ENCODE measurements at places on chromosomes 11 and 22. TPM values are rescaled to one million over a fixed set of nuclear protein-coding genes. Genes with fewer than 3 reads are reported as not detected.

GRCh38 chr11:117039900-117040299 lies 58.3 kb downstream of the SIK3 start:
- H3K27me3 ChIP-seq: peaks cover 2% of the 10 kb centered on the region
- H3K4me1 ChIP-seq: peaks cover 57% of the 10 kb centered on the region
- H3K4me3 ChIP-seq: no peak overlapping the region
- DNase-seq: no peak
- no peaks in the 10 kb centered on the region for H3K36me3 ChIP-seq
- H3K27ac ChIP-seq: no peak overlapping the region

FIBIN gene
- total RNA-seq: 38.9 TPM

DNA sequence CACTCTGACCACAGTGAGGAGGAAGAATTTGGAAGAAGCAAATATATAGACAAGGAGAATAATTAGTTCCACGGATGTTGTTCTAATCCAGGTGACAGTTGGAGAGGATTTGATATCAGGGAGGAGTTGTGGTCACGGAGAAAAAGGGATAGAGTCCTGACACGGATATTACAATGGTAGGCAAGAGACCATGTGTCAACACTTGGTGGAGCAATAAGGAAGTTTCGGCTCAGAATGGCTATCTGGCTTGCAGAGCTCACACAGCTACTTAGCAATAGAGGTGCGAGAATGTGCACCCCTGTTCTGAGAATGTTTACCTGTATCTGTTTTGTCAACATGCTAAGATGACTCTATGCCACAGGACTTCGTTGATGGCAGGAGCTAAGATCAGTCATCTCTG lies 10.4 kb upstream of the OR9Q2 start:
- H3K4me1 ChIP-seq: no peaks in the 10 kb centered on the region
- no peak overlapping the region for H3K4me3 ChIP-seq
- H3K27me3 ChIP-seq: peaks cover 8% of the 10 kb centered on the region
- no peaks in the 10 kb centered on the region for H3K36me3 ChIP-seq
- no peak overlapping the region for H3K27ac ChIP-seq

MRGPRX4 gene
- not detected for total RNA-seq

DNA sequence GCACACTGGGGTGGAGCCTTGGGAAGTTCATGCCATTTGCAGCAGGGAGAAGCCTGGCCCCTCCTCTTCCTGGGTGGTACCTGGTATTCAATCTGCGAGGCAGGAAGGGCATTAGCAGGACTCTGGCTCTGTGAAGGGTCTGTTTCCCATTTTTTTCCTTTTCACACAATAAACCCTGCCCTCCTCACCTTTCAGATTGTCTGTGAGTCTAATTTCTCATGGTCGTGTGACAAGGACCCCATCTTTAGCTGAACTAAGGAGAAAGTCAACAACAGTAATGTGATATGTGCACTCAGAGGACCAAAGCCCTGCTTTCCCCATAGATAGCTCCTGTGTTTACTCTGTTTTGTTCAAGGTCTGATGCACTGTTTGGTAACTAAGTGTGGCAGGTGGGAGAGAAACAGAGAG lies 26.6 kb upstream of the CASP4 start:
- H3K27me3 ChIP-seq: no peaks in the 10 kb centered on the region
- H3K4me3 ChIP-seq: no peak overlapping the region
- no peak for DNase-seq
- no peak overlapping the region for H3K27ac ChIP-seq
- H3K36me3 ChIP-seq: no peaks in the 10 kb centered on the region

- H3K27ac ChIP-seq: peak overlapping the region; percentile 88
- peak overlapping the region; percentile 94 for H3K4me3 ChIP-seq
- DNase-seq: no peak
- peaks cover 11% of the 10 kb centered on the region for H3K27me3 ChIP-seq
- H3K36me3 ChIP-seq: 0 out of 2 replicates have a peak, but pooled peaks cover 5% of the 10 kb centered on the region
These were observed 667 bp downstream of the CD81 start for GRCh38 chr11:2377511-2378443.

PDGFD gene
- 0.50 TPM for total RNA-seq

DNA sequence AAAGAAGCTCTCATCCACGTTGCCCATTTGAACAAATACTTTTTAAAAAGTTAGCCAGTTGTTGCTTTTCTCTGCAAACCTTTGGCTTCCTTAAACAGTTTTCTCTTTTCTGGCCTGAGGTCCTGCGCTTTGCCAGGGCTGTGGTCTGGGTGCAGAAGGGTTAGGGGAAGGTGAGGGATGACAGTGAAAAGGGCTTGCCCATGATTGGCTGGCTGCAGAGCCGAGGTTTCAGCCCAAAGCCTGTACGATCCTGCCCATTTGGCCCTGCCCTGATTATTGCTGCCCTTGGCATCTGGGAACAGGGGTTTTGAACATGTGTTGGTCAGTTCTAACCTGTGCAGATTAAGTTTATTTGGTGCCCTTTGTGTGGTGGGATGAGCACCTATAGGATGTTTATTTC lies 1.5 kb downstream of the INCENP start:
- peaks cover 33% of the 10 kb centered on the region for H3K4me1 ChIP-seq
- DNase-seq: no peak
- H3K27ac ChIP-seq: peak overlapping the region; percentile 92
- H3K4me3 ChIP-seq: peak overlapping the region; percentile 89
- H3K36me3 ChIP-seq: peaks cover 8% of the 10 kb centered on the region

GRCh38 chr11:24453129-24453718 lies 43.6 kb upstream of the LUZP2 start:
- no peak overlapping the region for H3K27ac ChIP-seq
- DNase-seq: no peak
- no peaks in the 10 kb centered on the region for H3K4me1 ChIP-seq
- no peaks in the 10 kb centered on the region for H3K36me3 ChIP-seq
- H3K27me3 ChIP-seq: no peaks in the 10 kb centered on the region

GRCh38 chr11:129814244-129815014 lies 1.2 kb upstream of the TMEM45B start:
- no peaks in the 10 kb centered on the region for H3K36me3 ChIP-seq
- peaks cover 9% of the 10 kb centered on the region for H3K4me1 ChIP-seq
- H3K4me3 ChIP-seq: no peak overlapping the region
- DNase-seq: no peak
- no peak overlapping the region for H3K27ac ChIP-seq

ANKK1 gene
- not detected for total RNA-seq

DNA sequence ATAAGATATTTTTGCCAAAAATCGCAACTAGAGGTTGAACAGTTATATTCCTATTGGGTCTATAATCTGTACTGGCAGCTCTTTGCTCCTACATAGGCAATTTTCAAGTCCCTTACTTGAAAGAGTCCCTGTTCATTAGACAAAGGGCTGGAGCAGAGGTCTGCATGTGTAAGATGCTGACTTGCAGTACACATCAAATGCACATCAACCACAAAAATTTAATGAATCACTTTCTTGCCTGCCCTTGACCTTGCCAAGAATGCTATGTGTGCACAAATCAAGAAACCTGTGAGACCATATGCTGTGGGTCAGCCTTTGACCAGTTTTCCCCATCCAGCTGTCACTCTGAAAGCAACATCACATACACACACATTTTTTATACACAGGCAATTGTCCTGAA lies 661.5 kb downstream of the LRRC4C start:
- no peak overlapping the region for H3K4me3 ChIP-seq
- no peak for DNase-seq
- no peak overlapping the region for H3K27ac ChIP-seq
- H3K36me3 ChIP-seq: no peaks in the 10 kb centered on the region

GRCh38 chr22:45771711-45772110 lies 100.1 kb downstream of the ATXN10 start:
- H3K27ac ChIP-seq: no peak overlapping the region
- no peak overlapping the region for H3K4me3 ChIP-seq
- peaks cover 3% of the 10 kb centered on the region for H3K27me3 ChIP-seq
- DNase-seq: no peak

BATF2 gene
- 0.18 TPM for total RNA-seq

DNA sequence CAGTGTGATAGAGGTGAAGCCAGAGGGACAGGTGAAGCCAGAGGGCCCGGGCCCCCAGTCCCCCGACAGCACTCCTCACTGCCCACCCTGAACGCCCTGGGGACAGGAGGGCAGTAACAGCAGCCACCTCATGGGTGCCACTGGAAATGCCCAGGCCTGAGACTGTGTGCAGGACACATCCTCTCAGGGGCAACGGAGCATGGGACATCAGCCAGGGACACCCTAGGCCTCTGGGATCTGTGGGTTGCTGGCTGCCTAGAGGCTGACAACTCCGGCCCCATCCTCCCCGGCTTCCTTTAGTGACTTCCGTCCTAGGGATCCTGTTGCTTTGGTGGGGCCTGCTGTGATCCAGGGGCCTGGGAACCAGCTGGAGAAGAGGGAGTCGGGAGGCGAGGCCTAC lies 17.4 kb upstream of the BAIAP2L2 start:
- no peak overlapping the region for H3K27ac ChIP-seq
- H3K36me3 ChIP-seq: peaks cover 10% of the 10 kb centered on the region
- DNase-seq: no peak

CCDC87 gene
- total RNA-seq: 0.52 TPM

DNA sequence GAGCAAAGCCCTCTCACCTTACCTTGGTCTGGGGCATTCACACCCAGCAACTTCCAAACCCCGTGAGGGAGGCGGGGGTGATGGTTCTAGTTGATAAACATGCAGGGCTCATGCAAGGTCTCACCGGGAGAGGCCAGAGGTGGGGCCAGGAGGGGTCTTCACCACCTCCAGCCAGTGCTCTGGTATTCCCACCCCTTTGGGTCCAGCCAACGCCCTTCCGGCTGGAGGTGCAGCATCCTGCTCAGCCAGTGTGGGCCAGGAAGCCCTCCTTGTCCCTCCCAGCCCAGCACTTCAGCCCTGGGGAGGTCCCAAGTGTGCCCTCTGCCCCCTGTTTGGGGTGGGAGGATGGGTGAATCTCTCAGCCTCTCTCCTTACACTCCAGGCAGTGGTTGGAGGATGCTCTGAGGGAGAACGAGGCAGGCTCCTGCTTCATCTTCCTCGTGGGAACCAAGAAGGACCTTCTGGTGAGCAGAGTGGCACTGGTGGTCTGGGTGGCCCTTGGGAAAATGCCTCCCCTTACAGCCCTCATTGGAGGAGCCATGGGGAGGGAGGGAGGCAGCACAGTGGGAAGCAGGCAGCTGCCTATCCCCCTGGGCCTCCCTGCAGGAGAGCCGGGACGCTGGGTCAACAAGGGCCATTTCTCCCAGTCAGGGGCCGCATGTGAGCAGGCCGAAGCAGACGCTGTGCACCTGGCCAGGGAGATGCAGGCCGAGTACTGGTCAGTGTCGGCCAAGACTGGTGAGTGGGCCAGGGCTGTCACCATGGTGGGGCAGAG lies 13.4 kb downstream of the RAB36 start:
- no peak for DNase-seq
- H3K4me3 ChIP-seq: no peak overlapping the region
- H3K27ac ChIP-seq: no peak overlapping the region
- no peaks in the 10 kb centered on the region for H3K4me1 ChIP-seq
- peaks cover 8% of the 10 kb centered on the region for H3K36me3 ChIP-seq

GRCh38 chr22:49487950-49488349 lies 339.7 kb downstream of the BRD1 start:
- no peak overlapping the region for H3K4me3 ChIP-seq
- no peak for DNase-seq
- H3K4me1 ChIP-seq: no peaks in the 10 kb centered on the region
- H3K27ac ChIP-seq: no peak overlapping the region
- H3K27me3 ChIP-seq: no peaks in the 10 kb centered on the region
- peaks cover 14% of the 10 kb centered on the region for H3K36me3 ChIP-seq

MISFA gene
- total RNA-seq: 2.2 TPM

HEPN1 gene
- not detected for total RNA-seq

RIC3 gene
- not detected for total RNA-seq

- no peak overlapping the region for H3K4me3 ChIP-seq
- H3K36me3 ChIP-seq: peaks cover 5% of the 10 kb centered on the region
- peaks cover 37% of the 10 kb centered on the region for H3K27me3 ChIP-seq
- H3K27ac ChIP-seq: no peak overlapping the region
These were observed 73.1 kb downstream of the CDKN1C start for GRCh38 chr11:2812371-2812991.

GRCh38 chr22:31829505-31829904 lies 75.7 kb downstream of the DEPDC5 start:
- H3K36me3 ChIP-seq: peaks cover 32% of the 10 kb centered on the region
- H3K27me3 ChIP-seq: peaks cover 4% of the 10 kb centered on the region
- peak; percentile 93 for DNase-seq
- peak overlapping the region; percentile 90 for H3K27ac ChIP-seq
- H3K4me3 ChIP-seq: peak overlapping the region; percentile 78
- peaks cover 39% of the 10 kb centered on the region for H3K4me1 ChIP-seq

PGR gene
- not detected for total RNA-seq

CRACR2B gene
- 1.8 TPM for total RNA-seq

DNA sequence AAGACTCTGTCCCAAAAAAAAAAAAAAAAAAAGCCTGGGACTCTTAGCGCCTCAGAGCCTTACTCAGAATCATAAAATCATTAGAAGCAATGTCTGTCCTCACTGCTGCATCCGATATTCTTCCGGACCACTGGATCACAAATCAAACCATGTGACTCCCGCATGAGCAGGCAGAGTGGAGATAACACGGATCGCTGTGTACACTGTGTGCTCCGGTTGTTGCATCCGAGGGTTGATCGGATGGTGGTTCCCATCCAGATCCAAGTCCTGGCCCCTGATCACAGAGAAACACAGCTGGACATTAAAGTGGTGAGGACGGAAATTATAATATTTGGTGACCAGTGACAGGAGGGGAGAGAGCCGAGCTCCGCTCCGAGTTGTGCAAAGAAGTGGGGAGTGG lies 9.7 kb upstream of the TXNRD2 start:
- peaks cover 52% of the 10 kb centered on the region for H3K4me1 ChIP-seq
- peak overlapping the region; percentile 16 for H3K27ac ChIP-seq
- H3K4me3 ChIP-seq: no peak overlapping the region
- peaks cover 4% of the 10 kb centered on the region for H3K27me3 ChIP-seq

- no peaks in the 10 kb centered on the region for H3K27me3 ChIP-seq
- peak overlapping the region; percentile 77 for H3K27ac ChIP-seq
- no peaks in the 10 kb centered on the region for H3K36me3 ChIP-seq
- peak; percentile 62 for DNase-seq
These were observed 36.1 kb downstream of the AMBRA1 start for GRCh38 chr11:46557684-46558151.

GRCh38 chr11:72144807-72145565 lies 9.5 kb downstream of the FOLR3 start:
- H3K36me3 ChIP-seq: peaks cover 1% of the 10 kb centered on the region
- DNase-seq: peak; percentile 94
- H3K4me3 ChIP-seq: peak overlapping the region; percentile 9
- H3K27ac ChIP-seq: peak overlapping the region; percentile 92
- no peaks in the 10 kb centered on the region for H3K27me3 ChIP-seq

HDAC10 gene
- 24.2 TPM for total RNA-seq

- no peak overlapping the region for H3K27ac ChIP-seq
- DNase-seq: no peak
- H3K4me3 ChIP-seq: no peak overlapping the region
- peaks cover 5% of the 10 kb centered on the region for H3K36me3 ChIP-seq
These were observed 13.4 kb upstream of the COMT start for GRCh38 chr22:19928207-19928606.

OOSP2 gene
- total RNA-seq: not detected

Data from HFFc6 (cell line).